ENCODE measurements at places on chromosomes 2 and 18. TPM values are rescaled to one million over a fixed set of nuclear protein-coding genes. Genes with fewer than 3 reads are reported as not detected.

FAHD2A gene
- 50.3 TPM for total RNA-seq

CFAP65 gene
- 1.1 TPM for total RNA-seq

ADAM23 gene
- 16.4 TPM for total RNA-seq

COLEC11 gene
- total RNA-seq, result not detected

CD8B2 gene
- not detected for total RNA-seq

TNFRSF11A gene
- total RNA-seq, result 1.2 TPM

GRCh38 chr18:74073957-74074667 is 73.5 kb downstream of the FBXO15 start:
- DNase-seq, result no peak

DNA sequence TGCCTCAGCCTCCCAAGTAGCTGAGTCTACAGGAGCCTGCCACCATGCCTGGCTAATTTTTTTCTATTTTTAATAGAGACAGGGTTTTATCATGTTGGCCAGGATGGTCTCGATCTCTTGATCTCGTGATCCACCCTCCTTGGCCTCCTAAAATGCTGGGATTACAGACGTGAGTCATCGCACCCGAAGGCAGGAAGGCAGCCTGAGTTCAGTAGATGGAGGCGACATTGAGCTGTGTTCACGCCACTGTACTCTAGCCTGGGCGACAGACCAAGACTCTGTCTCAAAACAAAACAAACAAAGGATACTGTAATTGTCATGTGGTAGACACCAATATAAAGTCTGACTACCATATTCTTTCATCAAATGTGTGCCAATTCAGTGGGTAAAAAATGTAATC is 500.9 kb upstream of the DSEL start:
- no peak for DNase-seq

GRCh38 chr2:233085839-233086150 is 25.7 kb downstream of the INPP5D start:
- DNase-seq, result no peak

GRCh38 chr2:197641666-197642065 is 33.7 kb downstream of the RFTN2 start:
- DNase-seq, result no peak

GRCh38 chr2:159926695-159927094 is 128.7 kb upstream of the CD302 start:
- no peak for DNase-seq
